Left forelimb (tissue), 1 donor: ENCODE measurements at places on chromosomes 5 and 9.

DNA sequence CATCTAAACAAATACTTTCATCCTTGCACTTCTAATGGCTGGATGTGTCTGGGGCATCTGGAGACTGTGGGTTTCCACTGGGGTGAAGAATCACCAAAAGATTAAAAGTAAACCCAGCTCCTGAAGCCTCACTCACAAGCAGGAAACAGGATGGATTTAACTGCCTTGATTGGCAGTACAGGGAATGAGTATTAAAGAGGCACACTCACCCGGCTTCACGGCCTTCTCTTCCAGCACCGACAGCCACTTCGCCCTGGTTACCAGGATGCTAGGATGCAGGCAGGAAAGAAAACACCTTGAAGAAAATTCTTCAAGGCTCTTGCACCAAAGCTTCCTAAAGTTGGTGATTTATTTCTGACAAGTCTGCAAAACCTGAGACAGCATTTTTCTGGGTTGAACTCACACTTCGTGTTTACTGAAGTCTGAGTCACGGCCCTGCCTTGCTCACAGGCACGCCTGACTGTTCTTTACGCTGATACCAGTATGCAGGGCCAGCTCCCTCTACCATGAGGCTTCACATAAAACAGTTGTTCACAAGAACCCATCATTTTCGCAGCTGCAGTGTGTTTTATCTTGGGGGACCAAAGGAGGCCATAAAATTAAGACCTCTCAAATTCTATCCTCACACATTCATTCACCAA is 56.5 kb upstream of the ZNF354A start:
- no peak for DNase-seq

GRCh38 chr5:126106029-126106428 is 317.2 kb upstream of the GRAMD2B start:
- no peak for DNase-seq

DNA sequence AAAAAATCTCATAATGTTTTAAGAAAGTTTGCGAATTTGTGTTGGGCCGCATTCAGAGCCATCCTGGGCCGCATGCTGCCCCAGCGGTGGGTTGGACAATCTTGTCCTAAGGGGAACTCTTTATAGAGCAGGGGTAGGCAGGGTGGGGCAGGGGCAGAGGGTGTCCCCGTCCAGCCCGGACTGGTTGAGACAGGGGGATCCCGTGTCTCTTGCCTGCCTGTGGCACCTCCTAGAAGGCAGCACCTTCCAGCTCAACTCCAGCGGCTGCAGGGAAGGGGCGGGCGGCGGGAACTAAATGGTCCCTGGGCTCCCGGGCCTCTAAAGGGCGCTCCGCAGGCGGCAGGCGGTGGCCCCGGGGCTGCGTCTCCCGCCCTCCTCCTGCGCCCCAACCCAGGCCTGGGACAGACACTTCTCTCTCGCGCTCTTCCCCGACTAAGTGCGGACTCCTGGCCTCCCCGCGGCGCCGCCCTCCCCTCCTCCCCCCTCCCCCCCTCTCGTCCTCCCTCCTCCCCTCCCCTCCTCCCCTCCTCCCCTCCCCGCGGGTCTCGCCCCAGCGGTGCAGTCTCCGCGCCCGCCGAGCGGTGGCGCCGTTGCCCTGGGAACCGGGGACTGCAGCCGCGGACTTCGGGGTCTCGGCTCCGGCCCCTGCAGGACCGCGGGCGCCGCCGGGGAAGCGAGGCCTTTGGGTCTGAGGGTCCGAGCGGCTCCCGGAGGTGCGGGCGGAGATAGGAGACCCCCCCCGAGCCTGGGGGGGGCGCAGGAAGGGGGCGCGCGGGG is 132.6 kb downstream of the MRPL36 start:
- DNase-seq: peak; percentile 81

- DNase-seq: no peak
Measured at GRCh38 chr5:171271798-171272197, 37.2 kb upstream of the TLX3 start.

GRCh38 chr5:149200355-149200754 is 59.1 kb downstream of the ABLIM3 start:
- no peak for DNase-seq

DNA sequence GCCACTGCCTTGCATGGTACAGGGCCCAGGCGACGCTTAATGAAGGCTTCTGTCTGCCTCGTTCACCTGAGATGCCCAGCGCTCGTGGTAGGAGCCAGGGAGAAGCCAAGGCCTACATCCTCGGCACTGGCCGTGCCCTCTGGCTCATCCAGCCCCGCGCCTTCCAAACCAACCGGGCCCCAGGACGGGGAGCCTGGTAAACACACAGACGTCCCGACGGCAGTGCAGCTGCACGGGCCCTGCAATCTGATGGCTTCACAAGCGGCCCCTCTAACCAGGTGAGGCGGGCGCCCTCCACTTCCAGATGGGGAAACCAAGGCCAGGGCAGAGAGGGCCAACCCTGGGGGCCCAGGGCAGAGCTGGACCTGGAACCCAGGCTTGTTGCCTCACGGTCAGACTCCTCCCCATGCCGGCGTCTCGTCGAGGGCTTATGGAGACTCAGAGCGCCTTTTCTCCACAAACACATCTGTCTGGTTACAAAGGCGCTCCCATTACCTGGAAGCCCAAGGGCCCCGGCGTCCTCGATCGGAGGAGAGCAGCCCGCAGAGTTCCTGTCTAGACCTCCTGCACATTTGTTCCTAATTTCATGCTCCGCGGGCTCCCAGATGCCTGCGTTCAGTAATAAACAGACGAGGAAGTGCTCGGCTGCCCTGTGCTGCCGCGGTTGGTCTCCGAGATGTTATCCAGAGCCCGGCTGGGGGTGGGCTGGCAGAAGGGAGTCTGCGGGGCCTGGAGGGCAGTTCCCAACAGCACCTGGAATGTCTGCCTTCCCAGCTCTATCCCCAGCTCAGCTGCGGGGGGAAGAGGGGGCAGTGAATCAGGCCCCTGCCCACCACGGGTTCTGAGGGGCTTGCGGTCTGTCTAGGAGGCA is 23.5 kb downstream of the FAM163B start:
- DNase-seq: no peak

GRCh38 chr5:73596705-73597328 is 29.2 kb upstream of the ARHGEF28 start:
- no peak for DNase-seq

DNA sequence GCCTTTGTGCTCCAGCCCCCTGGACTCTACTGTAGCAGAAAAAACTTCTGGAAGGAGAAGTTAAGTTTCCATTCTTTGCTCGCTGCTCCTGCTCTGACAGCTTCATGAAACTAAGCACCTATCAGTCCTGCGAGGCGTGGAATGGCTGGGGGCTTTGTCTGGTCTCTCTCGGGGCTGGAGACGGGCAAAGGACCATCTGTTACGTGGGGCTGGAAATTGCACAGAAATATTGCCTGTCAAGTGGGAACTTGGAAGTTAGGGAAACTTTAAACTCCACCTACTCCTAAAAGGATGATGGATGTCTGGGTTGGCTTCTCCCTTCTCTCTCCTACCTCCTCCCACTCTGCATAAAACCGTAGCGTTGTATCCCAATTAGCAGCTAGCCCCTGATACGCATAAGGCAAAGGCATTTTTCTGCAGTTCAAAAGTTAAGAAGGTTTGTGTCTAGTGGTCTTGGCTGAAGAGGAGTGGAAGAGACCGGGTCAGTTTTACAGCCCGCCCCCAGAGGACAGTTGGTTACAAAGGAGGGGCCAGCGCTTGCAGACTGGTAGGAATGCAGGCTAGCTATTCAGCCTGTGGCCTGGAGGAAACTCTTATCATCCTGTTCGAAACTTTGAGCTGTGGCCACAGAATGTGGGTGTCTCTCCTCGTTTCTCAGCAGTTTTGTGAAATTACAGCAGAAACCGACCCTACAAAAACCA is 1.3 kb downstream of the FBXL7 start:
- DNase-seq: peak; percentile 80

DNA sequence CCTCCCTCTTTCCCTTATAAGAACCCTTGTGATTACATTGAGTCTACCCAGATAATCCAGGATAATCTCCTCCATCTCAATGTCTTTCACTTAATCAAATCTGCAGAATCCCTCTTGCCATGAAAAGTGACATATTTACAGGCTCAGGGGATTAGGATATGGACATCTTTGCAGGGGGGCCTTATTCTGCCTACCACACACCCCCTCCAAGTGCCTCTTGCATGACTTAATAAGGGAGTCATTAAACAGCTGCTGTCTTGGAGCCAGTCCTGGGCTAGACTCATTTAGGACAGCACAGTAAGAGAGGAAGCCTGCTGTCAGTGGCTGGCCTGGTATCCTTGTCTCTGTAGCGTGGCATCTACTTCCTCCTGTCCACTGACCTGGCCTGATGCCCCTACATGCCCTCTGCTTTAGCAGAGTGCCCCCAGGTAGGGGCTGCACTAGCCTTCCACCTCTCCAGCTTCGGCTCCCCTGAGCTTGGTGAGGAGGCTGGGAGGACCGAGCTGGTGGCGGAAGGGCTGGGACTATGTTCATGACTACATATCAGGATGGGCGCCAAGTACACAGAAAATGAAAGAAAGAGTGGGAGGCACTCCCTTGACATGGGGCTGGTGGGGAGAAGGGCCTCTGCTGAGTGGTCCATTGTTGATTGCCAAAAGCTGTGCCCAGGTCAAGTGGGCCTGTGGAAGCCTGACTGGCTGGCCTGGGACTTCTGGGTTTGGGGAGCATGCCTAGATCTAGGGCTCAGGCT is 17.2 kb downstream of the ENHO start:
- no peak for DNase-seq

DNA sequence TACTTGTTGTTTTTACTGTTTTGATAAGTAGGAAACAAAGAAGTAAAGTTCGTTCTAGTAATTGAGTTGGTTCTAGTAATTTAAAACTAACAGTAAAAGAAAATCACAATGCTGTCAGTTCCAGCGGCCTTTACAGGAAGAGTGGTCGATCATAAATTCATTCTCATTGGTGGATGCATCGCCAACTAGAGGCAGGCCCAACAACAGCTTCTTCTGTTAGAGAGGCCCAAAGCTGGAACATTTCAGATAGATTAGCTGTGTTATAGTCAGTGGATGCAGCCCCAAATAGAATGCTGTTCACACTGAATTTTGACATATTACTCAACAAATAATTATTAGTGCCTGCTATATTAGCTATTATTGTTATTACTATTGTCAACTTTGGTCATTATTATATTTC is 80.8 kb downstream of the ARRDC3 start:
- no peak for DNase-seq

DNA sequence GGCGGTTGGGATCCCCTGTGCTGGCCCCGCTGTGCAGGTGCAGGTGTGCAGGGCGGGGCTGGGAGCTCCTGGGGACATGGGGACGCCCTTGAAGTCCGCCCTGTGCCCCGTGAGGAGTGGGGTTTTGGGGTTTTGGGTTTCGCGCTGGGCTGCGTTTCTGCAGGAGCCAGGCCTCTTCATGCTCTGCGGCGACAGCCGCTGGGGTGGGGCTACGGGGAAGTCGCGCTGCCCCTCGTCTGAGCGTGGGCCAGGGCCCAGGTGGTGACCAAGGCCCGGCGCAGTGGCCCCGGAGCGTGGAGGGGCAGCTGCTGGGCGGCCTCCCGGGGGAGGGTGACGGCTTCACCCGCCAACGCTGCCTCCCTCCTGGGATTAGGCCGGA is 47.8 kb upstream of the IRX4 start:
- DNase-seq: no peak

DNA sequence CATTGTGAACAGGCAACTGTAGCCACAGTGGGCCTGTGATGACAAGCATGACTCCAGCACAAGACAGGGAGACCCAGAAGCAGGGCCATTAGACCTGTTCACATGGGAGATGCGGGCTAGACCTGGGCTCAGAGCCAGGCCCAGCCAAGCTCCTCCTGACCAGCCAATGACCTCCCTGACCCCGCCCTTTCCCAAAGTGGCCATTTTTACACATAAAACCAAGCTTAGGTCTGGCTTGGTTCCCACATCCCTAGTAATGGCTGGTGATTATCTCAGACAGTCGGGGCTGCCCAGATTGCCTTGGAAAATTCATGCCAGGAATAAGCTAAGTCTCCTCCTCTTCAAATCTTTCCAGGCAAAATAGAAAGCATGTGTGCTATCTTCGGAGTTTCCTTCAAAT is 94.1 kb downstream of the FRMD3 start:
- no peak for DNase-seq

- no peak for DNase-seq
Measured at GRCh38 chr5:15003511-15003920, 131.9 kb upstream of the ANKH start.

GRCh38 chr9:88651682-88652633 is 117.0 kb downstream of the NXNL2 start:
- DNase-seq: peak; percentile 81

GRCh38 chr9:90868555-90868954 is 66.9 kb downstream of the SYK start:
- no peak for DNase-seq

GRCh38 chr5:41751867-41752266 is 118.4 kb downstream of the OXCT1 start:
- DNase-seq: no peak

GRCh38 chr5:119269061-119269944 is 86.5 kb upstream of the TNFAIP8 start:
- no peak for DNase-seq

DNA sequence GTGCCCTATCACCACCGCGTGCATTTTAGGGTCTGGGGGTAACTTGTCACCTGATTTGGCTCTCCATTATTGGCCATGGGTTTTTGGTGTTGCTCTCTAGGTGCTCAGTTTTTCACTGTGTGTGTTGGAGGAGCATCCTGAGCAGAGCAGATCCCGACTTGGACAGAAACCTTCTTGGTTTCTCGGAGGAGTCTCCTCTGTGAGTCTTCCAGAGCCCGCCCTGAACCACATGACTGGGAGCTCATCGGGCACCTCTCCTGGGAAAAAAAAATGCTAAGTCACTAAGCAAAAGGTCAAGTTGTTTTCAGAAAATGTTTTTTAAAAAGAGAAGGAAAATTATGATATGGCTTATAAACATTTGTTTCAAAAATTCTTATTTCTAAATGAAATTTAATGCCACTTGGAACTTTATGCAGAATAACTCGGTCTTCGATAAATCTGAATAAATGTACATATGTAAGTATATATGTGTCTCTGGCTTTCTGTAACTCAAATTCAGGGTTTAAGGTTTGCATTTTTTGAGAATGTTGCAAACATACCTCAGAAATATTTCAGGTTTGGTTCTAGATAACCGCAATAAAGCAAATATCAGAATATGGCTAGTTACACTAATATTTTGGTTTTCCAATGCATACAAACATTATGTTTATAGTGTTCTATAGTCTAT is 255.2 kb downstream of the AUH start:
- no peak for DNase-seq

- DNase-seq: no peak
Measured at GRCh38 chr9:13769006-13769405, 489.5 kb upstream of the MPDZ start.

DNA sequence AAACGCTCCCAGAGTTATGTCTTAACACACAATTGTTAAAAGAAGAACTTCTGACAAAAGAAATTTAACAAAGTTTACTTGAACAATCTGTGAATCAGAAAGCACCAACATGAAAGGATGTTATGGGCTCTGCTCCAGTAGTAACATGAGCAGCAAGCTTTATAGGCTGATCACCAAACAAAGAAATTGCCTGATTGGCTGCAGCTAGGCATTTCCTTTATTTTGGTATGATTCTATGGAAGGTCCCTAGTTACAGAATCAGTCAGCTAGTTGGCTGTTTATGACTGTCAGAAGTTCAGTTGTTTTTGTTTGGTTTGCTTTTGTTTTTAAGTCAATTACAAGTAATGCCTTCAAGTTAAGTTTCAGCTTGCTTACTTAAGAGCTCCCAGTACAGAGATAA is 102.4 kb upstream of the SMC2 start:
- no peak for DNase-seq
